Stimulated activated CD4-positive, alpha-beta T cell treated with anti-CD3 and anti-CD28 coated beads, TNF-alpha, amount 100 ng/mL, for 24 hours (primary cell): ENCODE measurements at places on chromosomes 2 and 18.

- no peak for DNase-seq
Measured at GRCh38 chr2:71460595-71461303, 7.4 kb downstream of the DYSF start.

GRCh38 chr2:29361231-29361630 is 246.0 kb downstream of the CLIP4 start:
- DNase-seq: no peak

- no peak for DNase-seq
Measured at GRCh38 chr2:241226723-241227572, 38.5 kb downstream of the ANO7 start.

GRCh38 chr2:63071664-63072063 is 21.0 kb downstream of the OTX1 start:
- DNase-seq: no peak

DNA sequence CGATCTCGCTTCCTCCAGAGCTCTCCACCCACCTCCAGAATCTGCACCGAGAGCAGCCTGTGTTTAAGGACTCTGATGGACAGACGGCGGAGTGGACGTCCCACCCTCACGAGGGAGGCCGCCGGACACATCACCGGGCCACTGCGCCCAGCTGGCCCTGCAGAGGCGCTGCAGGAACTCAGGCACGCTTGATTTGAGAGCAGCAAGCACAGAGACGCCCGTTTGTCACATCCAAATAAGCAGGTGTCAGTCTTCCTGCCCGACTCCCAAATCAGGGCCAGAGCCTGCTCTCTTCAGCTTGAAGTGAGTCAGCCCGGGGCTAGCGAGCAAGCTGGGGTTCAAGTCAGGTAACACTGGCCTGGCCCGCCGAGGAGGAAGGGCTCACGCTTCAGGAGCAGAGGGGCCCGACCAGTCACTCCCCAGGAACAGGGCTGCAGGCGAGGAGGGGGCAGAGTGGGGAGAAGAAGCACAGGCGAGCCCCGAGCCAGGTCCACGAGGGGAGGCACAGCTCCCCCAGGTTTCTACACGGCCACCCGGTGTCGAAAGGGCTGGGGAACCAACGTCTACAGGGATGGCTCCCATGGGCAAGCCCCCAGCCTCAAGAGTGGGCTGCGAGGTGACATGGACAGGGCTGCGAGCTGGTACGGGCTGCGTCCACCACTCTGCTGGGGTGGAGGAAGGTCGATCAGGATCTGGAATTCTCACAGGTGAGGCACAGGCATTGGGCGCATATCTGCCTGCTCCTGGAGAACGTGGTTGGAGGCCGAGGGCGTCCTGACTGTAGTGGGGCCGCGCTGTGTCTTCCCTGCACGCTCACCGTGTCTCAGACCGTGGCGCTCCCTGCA is 52.5 kb upstream of the CTDP1 start:
- no peak for DNase-seq

DNA sequence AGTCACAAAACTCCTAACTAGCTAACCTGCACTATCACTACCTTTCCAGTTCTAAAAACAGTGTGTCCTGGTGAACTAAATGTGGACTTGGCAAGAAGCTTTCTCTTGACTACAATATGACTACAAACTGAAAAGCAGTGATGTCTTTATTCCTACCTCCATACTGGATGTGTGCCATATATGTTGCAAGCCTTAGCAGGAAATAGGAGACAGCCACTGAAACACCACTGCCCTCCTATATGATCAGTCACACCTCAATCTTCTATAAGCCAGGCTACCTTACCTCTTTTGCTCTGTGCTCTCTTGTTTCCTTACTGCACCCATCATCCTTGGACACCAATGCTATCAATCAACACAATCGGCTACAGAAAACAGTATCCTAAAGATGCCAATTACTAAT is 34.1 kb downstream of the SS18 start:
- DNase-seq: no peak

DNA sequence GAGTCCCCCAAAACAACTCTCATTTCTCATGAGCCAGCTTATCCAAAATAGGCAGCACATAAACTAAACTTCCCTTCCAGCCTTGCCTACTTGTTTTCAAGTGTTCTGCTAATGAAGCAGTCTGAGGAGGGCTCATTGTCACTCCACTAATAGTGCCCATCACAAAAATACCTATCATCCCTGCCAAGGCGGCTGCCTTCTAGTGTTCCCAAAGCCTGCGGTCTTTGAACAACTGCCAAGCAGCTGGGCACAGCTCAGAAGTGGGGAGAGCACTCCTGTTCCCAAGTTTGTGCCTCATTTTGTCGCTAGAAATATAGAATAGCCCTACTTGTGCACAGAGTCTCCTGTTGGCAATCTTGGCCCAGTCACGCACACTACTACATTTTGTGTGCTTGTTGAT is 50.3 kb downstream of the DTNA start:
- DNase-seq: no peak

GRCh38 chr18:59357928-59358327 is 1.1 kb downstream of the LMAN1 start:
- no peak for DNase-seq

DNA sequence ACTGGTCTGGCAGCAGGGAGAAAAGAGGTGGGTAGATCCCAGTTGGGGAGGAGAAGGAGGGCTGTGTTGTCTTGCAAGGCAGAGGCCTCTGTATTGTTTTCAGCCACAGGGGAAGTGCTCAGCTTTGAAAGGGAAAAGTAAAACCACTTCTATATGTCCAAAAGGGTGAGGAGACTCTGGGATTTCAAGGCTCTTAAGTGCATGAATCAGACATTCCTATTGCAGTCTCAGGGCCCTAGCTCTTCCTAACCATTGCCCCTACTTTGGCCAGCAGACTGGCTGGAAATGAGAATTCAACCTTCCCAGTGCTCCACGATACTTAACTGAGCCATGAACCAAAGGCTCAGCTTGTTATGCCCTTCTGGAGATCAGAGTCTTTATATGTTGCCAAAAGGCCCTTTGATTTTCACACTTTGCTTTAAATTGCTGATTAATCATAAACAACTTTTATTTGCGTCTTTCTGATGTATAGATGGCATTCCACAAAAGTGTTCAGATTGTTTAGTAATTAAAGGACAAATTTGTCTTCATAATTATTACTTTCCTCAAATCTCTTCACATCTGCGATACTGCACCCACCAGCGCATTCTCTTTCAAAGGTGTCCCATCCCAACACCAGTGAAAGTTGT is 313.8 kb upstream of the MMADHC start:
- DNase-seq: no peak

DNA sequence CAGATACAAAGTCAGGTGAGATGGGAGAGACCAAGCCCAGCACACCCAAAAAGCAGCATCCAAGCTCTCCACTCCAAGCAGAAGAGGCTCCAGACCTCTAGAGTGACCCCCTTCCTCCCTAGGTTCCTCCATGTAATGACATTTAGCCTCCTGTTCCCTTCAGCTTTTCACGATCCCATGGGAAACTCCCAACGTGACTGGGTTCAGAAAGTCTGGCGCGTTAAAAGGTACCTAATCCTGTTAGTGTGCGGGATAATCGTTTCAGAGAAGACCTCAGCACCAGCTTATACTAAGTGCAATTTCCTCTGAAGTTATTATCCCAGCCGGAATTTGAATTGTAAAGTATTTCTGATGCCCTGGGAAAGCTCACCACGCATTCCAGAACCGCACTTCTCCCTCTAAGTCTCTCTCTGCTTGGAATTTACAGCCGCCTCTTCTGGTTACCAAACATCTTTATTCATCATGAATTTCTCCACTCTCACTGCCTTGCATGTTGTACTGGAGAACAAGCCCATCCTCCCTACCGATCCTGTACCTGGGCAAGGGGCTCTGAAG is 46.9 kb downstream of the CCBE1 start:
- DNase-seq: no peak

GRCh38 chr2:16678964-16679363 is 13.3 kb upstream of the CYRIA start:
- DNase-seq: no peak

- DNase-seq: no peak
Measured at GRCh38 chr18:51074605-51075004, 44.6 kb downstream of the SMAD4 start.

- no peak for DNase-seq
Measured at GRCh38 chr2:3522961-3523421, 3.7 kb upstream of the ADI1 start.

- no peak for DNase-seq
Measured at GRCh38 chr2:187577310-187577709, 23.1 kb upstream of the TFPI start.

DNA sequence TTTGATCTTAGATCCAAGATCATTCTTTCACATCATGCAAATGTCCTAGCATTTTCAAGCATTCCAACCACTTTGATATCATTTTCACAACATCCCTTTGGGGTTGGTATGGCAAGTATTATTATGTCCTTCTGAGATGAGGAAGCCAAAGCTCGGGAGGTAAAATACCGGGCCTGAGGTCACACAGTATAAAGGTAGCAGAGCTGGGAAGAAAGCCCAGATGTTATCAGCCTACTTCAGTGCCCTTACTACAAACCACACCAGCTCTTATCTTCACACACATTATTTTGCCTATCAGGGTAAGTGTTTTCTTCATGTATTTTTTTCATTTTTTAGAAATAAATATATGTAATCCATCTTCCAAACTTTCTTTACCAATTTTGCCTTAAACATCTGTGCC is 4.2 kb upstream of the B4GALT6 start:
- no peak for DNase-seq

DNA sequence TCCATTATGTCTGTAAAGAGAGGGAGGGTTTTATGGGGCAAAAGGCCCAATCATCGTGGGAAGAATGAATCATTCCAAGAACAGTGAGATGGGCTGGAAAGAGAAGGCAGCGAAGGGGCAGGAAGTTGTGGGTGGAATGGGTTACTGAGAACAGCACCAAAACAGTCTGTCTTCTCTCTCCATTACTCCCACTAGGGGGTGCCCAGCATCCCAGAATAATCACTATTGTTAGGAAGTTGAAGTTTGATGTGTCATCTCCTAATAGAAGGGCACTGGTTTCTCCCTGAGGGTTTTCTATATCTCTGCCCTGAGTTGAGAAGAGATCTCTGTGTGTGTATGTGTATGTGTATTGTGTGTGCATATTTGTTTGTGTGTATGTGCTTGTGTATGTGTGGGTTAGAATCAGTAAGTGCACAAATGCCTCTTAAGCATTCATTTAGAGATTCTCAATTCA is 76.6 kb upstream of the MAP4K3 start:
- DNase-seq: peak; percentile 68

DNA sequence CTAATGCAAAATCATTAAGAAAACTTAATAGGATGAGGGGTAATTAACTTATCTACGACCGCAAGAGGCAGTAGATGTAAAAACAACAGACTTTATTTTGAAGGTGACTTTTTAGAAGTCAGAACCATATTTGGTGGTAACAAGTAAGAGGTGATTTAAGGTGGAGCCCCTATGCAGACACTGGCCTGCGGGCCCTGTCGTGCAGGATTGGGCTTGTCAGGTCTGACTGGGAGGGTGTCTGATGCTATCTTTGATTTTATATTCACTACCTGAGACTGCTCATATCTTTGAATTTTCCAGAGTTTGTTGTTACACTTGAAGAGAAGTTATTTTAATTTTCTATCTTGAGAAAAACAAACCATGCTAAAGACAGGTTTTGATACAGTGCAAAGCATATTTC is 29.1 kb upstream of the SCLY start:
- DNase-seq: no peak

- no peak for DNase-seq
Measured at GRCh38 chr18:2147476-2148230, 423.7 kb downstream of the METTL4 start.

GRCh38 chr2:85340034-85340892 is 12.5 kb upstream of the TGOLN2 start:
- no peak for DNase-seq

DNA sequence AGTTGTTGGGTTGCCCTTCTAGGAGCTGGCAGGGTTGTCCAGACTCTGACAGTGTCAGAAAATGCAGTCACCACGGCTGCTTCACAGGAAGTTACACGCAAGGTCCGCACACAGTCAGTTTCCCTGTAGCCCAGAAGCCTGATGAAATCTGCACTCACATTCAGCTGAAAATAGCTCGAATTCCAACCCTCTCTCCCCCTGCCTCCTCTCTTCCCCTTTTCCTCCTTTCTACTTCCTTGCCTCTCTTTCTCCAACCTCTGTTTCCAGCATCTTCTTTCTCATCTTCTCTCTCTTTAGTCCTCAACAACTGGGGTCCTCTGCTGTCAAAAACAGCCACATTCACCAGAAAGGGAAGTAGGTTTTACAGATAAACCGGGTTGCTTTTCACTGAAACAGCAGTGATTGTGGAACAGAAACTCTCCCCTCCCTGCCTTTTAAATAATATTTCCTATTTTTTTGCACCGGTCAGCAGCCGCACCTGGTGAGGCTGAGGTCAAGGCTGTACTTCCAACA is 69.3 kb downstream of the BCL11A start:
- no peak for DNase-seq

GRCh38 chr2:79860228-79861058 is 347.6 kb downstream of the CTNNA2 start:
- no peak for DNase-seq
